AML-193 (cell line): ENCODE measurements at places on chromosomes 5 and 9.

DNA sequence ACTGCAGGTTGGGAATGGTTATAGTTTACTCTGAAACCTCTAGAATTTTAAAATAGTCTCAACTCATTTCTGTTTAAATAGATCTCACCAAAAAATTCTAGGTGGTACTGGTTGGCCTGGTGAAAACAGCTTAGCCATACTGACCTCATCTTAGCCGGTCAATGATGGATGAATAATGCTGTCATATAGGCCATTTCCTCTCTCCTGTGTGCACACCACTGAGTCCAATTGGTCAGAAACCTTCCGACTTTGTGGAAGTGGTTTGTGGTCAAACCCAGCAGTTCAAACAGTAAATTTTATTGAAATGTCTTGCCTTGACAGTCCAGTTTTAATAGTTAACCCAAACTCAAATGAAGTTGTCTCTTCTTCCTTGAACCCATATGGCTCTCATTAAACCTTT, 98.6 kb downstream of the GIN1 start:
- DNase-seq = no peak

DNA sequence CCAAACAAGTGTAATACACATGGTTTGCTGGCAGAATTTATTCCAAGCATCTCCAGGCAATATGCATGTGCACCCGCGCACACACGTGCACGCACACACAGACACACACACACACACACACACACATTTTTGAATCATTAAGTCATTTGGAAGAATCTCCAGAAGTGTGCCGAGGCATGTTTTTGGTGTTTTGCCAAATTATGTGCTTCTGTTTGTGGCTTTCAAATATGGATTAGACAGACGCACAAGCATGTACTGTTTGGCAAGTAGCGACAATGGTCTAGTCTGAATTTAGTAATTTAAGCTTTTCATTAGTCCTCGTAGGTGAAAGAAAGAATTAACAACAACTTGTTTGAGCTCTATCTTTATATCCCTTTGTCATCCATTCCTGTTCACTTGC, 36.7 kb downstream of the NFIB start:
- DNase-seq = no peak

GRCh38 chr5:167244583-167244982, 1046.9 kb upstream of the WWC1 start:
- no peak for DNase-seq

- DNase-seq = peak; percentile 97
Measured at GRCh38 chr5:54673523-54674225, 156.1 kb downstream of the SNX18 start.

DNA sequence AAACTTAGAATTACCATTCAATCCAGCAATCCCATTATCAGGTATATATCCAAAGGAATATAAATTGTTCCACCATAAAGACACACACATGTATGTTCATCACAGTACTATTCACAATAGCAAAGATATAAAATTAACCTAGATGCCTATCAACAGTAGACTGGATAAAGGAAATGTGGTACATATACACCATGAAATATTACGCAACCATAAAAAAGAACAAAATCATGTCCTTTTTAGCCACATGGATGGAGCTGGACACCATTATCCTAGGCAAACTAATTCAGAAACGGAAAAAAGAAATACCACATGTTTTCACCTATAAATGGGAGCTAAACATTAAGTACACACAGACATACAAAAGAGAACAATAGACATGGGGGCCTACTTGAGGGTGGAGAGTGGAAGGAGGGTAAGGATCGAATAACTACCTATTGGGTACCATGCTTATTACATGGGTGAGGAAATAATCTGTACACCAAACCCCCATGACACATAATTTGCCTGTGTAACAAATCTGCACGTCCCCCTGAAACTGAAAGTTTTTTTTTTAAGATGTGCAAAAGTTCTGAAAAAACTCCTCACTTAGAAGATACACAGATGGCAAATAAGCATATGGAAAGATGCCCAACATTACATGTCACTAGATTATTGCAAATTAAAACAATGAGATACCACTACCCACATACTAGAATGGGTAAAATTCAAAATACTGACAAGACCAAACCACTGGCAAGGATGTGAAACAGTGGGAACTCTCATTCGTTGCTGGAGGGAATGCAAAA, 313.0 kb upstream of the CD180 start:
- DNase-seq = no peak

- DNase-seq = no peak
Measured at GRCh38 chr9:99595796-99596195, 225.9 kb upstream of the NR4A3 start.

- no peak for DNase-seq
Measured at GRCh38 chr9:20925256-20926045, 106.0 kb downstream of the HACD4 start.

DNA sequence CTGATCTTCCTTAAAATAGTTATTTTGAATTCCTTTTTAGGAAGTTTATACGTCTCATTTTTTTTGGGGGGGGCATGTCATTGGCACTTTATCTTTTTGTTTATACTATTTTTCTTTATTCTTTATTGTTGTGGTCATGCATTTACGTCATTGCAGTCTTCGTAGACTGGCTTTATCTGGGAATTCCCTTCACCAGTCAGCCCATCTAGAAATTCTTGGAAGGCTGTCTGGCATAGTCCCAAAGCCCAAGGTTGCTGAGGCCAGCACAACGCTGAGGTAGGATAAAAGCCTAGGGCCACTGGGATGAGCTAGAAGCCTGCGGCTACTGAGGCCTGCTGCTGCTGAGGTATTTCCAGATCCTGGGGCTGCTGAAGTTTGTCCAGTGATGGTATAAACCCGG, 121.5 kb downstream of the ISOC1 start:
- DNase-seq = no peak

DNA sequence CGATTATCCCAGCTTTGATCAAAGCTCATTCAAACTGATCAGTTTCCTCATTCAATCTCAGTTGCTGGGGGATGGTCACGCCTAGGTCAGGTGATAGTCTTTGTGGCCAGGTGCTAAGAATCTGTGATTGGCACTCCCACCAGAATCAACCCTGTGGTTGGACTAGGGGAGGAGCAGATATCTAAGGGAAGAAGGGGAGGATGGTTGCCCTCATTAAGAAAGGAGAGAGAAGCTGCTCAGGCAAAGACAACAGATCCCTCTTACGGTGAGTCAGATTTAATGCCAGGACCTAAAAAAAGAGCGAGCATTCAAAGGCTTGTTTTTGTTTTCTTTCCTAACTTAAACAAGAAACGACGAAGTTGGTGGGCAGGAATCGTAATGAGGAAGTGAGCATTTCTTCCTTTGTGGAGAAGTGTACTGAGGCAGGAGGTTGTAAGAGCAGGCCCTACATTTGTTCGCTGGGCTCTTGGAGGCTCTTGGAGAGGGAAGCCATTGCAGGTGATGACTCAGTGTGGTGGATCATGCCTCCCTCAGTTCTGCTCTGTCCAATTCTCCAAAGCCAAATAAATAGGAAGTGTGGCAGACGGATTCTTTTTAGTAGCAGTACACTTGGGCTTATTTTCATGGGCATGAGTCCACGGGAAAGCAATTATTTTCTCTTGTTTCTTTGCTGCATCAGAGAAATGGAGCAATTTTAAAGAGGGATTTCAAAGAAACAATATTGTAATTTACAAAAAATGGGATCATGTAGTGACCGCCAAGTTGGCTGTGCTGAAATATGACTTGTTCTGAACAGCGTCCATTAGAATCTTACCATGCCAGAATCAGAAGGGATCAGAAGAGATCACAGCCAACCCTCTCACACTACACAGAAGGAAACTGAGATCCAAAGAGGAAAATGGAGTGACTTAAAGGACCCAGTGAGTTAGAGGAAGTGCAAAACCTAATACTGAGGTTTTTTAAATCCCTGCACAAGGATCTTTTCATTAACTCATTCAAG, 18.7 kb upstream of the TGFBR1 start:
- no peak for DNase-seq

- DNase-seq = no peak
Measured at GRCh38 chr5:169157064-169157463, 143.9 kb downstream of the SLIT3 start.

DNA sequence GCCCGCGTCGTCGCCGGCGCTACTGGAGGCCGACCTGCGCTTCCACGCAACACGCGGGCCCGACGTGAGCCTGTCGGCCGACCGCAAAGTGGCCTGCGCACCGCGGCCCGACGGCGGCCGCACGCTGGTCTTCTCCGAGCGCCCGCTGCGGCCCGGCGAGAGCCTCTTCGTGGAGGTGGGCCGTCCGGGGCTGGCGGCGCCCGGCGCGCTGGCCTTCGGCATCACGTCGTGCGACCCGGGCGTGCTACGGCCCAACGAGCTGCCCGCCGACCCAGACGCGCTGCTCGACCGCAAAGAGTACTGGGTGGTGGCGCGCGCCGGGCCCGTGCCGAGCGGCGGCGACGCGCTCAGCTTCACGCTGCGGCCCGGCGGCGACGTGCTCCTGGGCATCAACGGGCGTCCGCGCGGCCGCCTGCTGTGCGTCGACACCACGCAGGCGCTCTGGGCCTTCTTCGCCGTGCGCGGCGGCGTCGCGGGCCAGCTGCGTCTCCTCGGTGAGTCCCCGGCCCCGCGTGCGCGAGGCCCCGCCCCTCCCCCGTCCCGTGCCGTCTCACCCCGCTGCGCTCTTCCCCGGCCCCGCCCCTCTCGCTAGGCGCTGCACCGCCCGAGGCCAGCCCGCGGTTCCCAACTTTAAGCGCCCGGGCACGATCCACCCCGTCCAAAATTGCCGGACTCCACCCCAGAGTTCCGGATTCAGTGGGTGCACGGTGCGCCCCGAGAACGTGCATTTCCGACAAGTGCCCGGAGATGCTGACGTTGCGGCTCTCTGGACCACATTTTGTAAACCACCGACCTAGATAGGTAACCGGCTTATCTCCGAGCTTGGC, 42.8 kb downstream of the NEURL1B start:
- DNase-seq = no peak

- DNase-seq = no peak
Measured at GRCh38 chr9:37936965-37937364, 33.0 kb upstream of the SLC25A51 start.

DNA sequence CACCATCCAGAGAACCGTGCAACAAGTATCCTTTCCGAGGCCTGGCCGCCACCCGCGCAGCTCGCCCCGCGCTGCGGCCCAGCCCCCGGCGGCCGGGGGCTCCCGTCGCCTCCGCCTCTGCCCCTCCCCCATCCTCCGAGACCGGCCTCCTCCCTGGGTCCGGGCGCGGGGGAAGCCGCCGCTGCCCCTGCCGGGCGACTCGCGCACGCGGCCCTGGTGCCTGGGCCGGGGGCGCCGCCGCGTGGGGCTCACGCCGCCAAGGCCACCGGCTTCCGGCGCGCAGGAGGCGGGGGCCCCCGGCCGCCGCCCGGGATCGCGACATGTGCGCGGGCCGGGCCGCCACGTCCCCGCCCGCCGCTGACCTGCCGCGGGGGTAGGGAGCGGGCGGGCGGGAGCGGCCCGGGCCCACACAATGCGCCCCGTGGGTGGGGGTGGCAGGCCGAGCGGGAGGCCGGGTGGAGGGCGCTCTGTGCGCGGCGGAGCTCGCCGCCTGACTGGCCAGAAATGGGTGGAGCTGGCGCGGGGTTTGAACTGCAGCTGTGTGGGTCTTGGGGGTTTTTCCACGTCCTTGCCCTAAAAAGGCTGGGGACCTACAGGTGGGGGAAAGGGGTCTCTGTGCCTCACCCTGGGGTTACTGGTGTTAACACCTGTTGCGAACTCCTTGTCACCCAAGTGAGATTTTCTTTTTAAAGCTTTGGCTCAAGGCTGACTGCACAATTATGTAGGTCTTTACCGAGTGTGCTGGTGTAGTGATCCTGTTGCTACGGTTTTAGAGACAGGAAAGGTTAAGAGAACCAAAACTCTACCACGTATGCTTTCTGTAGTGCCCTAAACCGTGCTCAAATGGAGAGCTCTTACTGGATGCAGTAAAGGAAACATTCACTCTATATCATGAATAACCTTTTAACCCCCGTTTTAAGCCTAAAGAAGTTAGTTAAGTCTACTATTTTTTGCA, 32.3 kb downstream of the TNPO1 start:
- DNase-seq = no peak

GRCh38 chr5:57174128-57174889, 450 bp downstream of the GPBP1 start:
- DNase-seq = peak; percentile 32

GRCh38 chr5:143002459-143003327, 232.5 kb downstream of the ARHGAP26 start:
- DNase-seq = peak; percentile 98

- DNase-seq = no peak
Measured at GRCh38 chr9:90478821-90479220, 163.8 kb downstream of the DIRAS2 start.

DNA sequence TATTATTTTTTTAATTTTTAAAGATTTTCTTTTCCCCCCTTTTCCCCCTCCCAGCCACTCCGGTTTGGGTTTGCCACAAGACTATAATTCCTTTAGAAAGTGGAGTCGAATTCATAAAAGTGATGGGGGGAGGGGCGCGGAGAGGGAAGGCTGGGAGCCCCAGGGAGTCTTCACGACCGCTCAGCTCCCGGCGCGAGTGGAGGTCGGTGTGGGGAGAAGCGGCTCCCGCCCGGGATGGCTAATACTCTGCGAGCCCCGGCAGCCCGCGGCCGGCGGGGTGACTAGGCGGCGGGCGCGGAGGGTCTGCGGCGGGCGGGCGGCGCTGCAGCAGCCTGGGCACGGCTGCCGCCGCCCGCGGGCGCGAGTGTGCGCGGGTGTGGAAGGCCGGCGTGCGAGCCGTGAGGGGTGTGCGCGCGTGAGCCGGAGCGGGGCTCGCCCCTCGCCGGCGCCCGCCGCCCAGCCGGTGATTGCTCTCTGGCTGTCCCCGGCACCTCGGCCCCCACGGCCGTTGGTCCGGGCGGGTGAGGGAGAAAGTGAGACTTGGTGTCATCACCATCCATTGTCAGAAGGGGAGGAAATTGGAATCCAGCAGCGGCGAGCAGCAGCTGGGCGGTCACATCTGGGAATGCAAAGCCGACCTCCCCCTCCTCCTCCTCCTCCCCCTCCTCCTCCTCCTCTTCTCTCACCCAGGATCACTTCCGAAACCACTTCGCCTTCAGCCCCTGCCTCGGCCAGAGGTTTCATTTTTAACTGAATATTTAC, at the start of gene PARP8:
PARP8 (plus strand) TSS at position 377 of the 762 bp plus-strand sequence. CDS start 459 bp downstream, outside the sequence.
- DNase-seq = peak; percentile 26

- no peak for DNase-seq
Measured at GRCh38 chr5:120327180-120327579, 136.9 kb upstream of the PRR16 start.

- DNase-seq = no peak
Measured at GRCh38 chr9:133640160-133640559, 4.0 kb downstream of the DBH start.

DNA sequence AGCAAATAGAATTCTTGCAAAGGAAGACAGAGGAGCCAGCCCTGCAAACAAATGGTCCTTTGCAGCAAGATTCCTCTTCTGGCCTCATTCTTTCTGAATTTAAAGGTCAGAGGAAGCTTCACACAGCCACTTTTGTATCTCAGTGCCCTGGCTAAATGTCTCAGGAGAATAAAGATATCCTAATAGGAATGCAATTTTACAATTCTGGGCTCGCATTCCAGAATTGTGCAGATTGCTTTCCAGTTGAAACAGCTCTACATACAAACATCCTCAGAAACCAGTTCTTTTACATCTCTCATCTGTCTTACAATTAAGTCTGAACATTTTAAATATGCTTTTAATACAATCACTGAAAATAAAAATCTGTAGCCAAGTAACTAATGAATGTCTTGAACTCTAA, 14.6 kb upstream of the ACOT12 start:
- no peak for DNase-seq
